A172 (cell line): ENCODE measurements at places on chromosomes 12 and 14.

GRCh38 chr14:39442293-39442692 lies 10.1 kb upstream of the FBXO33 start:
- DNase-seq, result no peak

GRCh38 chr12:6451348-6452244 lies at the start of gene TAPBPL:
TSS of gene TAPBPL (plus strand) at chr12:6452042. CDS start at chr12:6452249, 207 bp downstream.
- peak; percentile 67 for DNase-seq

DNA sequence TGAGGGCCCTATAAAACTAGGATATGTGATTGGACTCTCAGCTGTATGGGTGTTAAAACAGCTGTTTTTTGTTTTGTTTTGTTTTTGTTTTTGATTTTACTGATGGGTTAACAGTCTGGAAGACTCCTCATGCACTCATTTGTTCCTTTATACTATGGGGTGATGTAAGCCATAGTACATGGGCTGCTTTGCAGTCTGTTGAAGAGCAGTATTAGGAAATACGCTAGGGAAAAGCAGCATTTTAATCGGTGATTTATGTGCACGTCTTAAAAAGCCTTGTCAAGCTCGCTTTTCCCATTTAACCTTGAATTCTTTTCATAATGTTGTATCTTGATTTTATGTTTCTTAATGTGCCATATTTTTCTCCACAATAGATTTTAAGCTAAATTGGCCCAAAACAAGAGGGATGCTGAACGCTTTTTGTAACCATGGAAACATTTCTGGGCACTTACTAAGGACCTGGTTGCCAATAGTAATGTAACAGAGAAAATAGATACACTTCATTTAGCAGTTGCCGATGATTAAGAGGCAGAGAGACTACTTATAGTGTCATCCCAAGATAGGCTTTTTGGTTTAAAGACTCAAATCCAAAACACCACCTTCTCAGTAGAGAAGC lies 244.0 kb downstream of the SNAPC1 start:
- no peak for DNase-seq

GRCh38 chr12:106498056-106498455 lies 84.7 kb upstream of the RFX4 start:
- no peak for DNase-seq

DNA sequence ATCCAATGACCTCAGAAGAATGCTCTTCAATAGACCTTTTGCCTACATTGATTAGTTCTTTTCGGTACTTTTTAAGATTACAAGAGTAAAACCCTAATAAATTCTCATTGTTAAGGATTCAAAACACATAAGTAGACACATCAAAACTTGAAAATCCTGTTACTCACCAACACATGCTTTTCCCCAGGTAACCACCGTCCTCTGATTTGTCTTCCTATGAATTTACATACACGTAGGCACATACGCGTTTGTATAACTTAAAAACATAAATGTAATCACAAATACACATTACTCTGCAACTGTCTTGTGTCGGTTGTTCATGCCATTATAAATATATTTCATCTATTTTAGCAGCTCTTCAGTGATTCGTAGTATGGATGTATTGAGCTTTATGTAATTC lies 910 bp upstream of the WASHC4 start:
- DNase-seq, result no peak

DNA sequence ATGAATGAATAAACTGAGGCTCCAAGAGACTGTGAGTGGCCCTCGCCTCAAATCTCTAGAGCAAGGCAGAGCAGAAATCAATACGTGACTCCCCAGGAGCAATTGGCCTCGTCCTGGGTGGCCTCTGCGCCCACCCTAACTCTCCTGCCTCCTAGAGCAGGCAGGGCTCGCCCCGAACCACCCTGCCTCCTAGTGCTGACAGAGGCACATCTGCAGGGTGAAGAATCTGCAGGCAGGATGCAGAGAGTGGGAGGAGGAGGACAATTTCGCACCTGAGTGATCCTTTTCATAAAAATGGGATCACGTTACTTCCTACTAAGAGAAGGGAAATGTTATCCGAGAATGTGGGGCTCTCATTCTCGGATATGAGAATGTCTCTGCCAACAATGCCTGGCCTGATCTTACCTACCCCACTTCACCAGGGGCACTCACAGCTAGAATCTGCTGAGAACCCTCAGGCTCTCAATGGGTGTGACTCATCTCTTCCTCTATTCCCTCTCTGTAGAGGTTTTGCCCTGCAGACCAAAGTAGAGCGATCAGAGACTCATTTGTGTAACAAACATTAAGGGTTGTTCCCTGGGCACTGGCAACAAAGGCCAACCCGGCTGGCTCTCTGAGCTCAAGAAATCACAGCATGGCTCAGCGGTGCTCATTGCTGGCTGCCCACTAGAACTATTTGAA lies 61.7 kb upstream of the BCL2L14 start:
- peak; percentile 54 for DNase-seq

DNA sequence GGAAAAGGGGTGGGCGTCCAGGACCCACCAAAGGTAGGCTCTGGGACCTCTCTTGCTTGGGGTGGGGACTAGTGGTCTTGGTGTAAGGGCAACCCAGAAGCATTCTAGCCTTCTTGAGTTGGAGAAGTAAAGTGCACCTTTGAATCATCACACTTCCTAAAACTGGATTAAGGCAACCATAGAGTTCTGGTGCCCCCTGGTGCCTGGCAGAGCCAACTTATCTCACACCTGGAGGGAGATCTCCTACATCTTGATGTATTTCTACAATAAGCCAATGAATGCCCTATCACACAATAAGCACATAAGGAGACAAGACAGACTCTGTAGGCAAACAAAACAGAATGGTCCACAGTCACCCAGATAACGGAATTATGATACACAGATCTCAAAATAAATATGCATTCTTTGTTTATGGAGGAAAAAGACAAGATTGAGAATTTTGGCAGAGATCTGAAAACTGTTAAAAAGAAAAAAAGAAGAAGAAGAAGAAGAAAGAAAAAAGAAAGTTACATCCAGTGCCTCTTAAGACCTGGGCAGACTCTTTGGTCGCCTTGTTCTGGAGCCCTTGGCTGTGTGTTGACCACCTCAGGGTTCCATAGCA lies 95.9 kb upstream of the PPP2R5C start:
- DNase-seq, result peak; percentile 32
